ENCODE measurements at places on chromosomes 2 and 18. TPM values are rescaled to one million over a fixed set of nuclear protein-coding genes. Genes with fewer than 3 reads are reported as not detected.

GRCh38 chr2:234178330-234179030, 128.0 kb downstream of the SPP2 start:
- no peak for DNase-seq

GRCh38 chr2:8558956-8559355, 122.9 kb upstream of the ID2 start:
- no peak for DNase-seq

DSC3 gene
- not detected for total RNA-seq

ATP6V1B1 gene
- total RNA-seq: not detected

ANKRD30B gene
- total RNA-seq: not detected

DTNA gene
- total RNA-seq: not detected

DNA sequence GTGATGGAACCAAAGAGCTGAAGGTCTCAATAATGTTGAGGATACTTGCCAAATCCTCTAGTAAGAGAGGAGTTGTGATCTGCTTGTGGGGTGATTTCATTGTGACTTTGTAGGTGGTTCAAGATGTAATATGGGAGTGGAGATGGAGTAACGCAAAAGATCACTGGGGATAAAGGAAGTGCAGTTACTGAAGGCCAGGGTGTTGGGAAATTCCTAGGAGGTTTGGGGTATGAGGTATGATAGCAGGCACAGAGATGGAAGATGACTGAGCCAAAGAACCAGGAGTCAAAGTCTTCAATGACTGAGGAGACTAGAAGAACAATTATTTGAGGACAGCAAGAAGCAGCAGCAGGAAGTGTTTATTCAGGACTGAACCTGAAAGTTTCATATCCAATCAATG, 222.6 kb downstream of the NCKAP5 start:
- DNase-seq: no peak

DNA sequence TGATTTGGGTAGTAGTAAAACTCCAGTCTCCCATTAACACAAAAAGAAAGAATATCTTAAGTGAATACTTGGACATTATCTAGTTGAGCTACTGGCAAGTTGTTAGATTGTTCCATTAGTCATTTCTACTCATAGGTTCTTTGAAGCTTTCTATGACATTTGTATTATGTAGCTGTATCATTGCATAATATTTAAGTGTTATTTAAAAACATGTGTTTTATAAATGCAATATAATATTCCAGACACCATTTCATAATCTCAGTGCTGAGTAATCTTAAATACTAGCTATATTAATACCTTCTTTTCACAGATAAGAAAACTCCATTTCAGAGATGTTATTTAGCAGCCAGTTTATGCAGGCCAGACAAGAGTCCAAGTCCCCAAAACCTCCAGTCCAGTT, 271.9 kb downstream of the NCKAP5 start:
- DNase-seq: no peak

DNA sequence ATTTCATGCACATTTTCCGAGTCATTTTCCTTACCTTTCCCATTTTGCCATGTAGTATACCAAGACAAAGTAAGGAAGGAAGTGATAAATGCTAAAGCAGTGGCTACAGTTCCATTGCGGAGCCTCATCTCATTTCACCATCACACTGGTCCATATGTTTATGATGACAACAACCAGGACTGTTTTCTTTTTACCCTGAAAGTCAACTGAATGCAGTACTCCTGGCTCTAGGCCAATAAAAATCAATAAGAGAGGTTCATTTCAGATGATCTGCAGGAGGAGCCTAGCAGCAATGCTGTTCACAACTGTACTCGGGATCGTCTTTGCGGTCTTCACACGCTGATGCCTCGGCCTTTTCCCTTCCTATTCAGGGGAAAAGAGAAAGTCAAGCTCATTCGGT, 4.7 kb downstream of the MGAT4A start:
- DNase-seq: no peak

PAPOLG gene
- 26.2 TPM for total RNA-seq

DNA sequence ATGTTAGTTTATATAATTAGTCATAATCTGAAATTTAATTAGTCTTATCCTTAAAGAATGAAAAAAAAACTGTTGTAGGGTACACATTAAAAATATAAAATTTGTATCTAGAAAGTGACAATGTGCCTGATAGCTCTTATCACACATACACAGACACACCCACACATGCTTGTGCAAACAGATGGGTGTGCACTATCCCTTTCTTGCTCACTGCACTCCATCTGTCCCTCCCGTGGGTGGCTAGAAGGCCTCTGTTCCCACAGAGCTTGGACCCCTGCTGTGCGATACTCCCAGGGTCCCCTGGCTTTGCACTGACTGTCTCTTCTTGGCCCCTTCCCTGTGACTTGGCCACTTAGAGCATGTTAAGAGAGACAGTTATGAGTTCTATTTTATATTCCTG, 123.9 kb upstream of the ACKR3 start:
- DNase-seq: no peak

DNA sequence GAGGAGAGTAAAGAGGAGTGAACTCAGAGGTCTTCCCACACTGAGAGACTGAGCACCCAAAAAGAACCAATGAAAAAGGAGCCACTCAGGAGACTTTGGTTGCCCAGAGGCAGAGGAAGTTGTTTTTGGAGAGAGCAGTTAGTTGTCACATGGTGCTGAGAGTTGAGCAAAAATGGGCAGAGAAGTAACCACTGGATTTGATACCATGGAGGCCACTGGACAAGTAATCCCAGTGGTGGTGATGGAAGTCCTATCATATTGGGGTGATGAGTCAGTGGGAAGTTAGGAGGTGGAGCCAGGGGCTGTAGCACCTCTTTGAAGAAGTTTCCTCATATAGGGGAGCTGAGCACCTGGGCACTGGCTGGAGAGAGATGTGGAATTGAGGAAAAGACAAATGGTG, 235.8 kb downstream of the TPGS2 start:
- DNase-seq: no peak

DNA sequence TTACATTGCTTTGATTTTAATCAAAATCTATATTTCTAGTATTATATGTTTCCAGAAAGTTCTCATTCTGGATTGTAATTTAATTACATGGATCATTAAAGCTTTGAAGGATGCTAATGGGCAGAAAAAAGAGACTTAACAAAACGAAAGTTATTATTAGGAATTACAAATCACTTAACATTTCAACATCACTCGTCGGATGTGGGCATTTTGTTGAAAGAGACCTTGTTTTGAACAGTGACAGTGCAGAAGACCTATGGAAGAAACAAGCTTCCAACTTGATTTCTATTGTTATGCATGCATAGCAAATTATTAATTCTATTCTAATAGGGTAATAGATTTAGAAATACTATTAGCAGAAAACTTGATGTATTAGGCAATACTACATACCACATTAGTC, 31.4 kb upstream of the DARS1 start:
- no peak for DNase-seq

- DNase-seq: no peak
Measured at GRCh38 chr2:134623046-134623445, 95.8 kb downstream of the TMEM163 start.

DNA sequence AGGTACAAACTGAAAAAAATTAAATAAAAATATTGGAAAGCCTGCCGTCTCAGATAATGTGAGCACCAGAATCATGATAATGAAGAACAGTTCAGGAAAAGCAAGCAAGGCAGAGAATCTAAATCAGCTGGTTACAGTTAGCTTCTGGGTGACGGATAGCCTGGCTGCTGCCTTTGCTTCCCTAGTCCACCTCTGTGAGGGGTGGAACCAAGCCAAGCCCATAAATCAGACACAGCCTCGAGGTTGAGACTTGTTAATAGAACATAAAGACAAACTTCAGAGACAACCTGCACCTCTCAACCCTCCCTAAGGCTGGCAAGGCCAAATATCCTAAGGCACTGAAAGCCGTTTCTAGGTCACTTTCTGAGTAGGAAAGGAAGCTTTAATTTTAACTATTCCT, 334.7 kb upstream of the SLC39A10 start:
- DNase-seq: no peak

PTPRN gene
- not detected for total RNA-seq

DNA sequence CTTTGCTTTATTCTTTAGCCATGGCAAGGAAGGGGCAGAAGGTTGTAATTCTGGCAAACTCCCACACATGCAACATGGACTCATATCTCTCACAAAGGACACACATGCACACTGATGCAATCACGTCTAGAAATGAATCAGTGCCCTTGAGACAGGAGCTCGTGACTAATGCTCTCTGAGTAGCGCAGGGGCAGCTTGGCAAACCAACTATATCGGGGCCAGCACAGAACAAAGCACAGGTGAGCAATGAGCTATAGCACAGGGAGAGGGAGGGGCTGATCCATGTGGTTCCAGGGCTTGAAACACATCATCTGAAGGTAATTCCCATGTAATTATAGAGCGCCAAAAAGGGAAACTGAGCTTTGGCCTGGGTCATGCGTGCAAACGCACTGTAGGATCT, 165.2 kb upstream of the KLF7 start:
- no peak for DNase-seq

RAD51AP2 gene
- total RNA-seq: not detected

ABHD1 gene
- 1.4 TPM for total RNA-seq

GRCh38 chr2:33354981-33355380, 121.5 kb upstream of the RASGRP3 start:
- DNase-seq: no peak

- no peak for DNase-seq
Measured at GRCh38 chr2:119088416-119088815, 70.1 kb downstream of the C1QL2 start.
